ENCODE measurements at places on chromosomes 7 and 10. TPM values are rescaled to one million over a fixed set of nuclear protein-coding genes. Genes with fewer than 3 reads are reported as not detected.

GLI3 gene
- 4.2 TPM for total RNA-seq

OPALIN gene
- total RNA-seq = not detected

OR2A42 gene
- not detected for total RNA-seq

UPK3B gene
- total RNA-seq = 1.4 TPM

ZCCHC24 gene
- 1.0 TPM for total RNA-seq

PDE6C gene
- not detected for total RNA-seq

ENKUR gene
- total RNA-seq = not detected

CTAGE8 gene
- 3.7 TPM for total RNA-seq

ZNF365 gene
- 1.5 TPM for total RNA-seq

CCL24 gene
- not detected for total RNA-seq

HABP2 gene
- not detected for total RNA-seq

CPA2 gene
- total RNA-seq = 0.11 TPM

CALN1 gene
- total RNA-seq = not detected

PCLO gene
- total RNA-seq = 4.1 TPM

PDSS1 gene
- total RNA-seq = 10.7 TPM

SLC26A5 gene
- total RNA-seq = not detected

ZNF425 gene
- 2.5 TPM for total RNA-seq

PAPOLB gene
- not detected for total RNA-seq

IDE gene
- total RNA-seq = 21.2 TPM

Measured in hair follicular keratinocyte (primary cell).